NCI-H2029 treated with DMSO at 0.1 percent for 48 hours (cell line): ENCODE measurements at places on chromosomes 5 and 9.

- no peak for DNase-seq
These were observed 27.1 kb downstream of the TRMO start for GRCh38 chr9:97895211-97895610.

- no peak for DNase-seq
These were observed 14.0 kb upstream of the TMEM171 start for GRCh38 chr5:73106335-73106734.

- DNase-seq, result no peak
These were observed 27.0 kb downstream of the PRDM6 start for GRCh38 chr5:123116058-123116457.

- DNase-seq, result no peak
These were observed 861 bp downstream of the MTX3 start for GRCh38 chr5:79990205-79990597.

DNA sequence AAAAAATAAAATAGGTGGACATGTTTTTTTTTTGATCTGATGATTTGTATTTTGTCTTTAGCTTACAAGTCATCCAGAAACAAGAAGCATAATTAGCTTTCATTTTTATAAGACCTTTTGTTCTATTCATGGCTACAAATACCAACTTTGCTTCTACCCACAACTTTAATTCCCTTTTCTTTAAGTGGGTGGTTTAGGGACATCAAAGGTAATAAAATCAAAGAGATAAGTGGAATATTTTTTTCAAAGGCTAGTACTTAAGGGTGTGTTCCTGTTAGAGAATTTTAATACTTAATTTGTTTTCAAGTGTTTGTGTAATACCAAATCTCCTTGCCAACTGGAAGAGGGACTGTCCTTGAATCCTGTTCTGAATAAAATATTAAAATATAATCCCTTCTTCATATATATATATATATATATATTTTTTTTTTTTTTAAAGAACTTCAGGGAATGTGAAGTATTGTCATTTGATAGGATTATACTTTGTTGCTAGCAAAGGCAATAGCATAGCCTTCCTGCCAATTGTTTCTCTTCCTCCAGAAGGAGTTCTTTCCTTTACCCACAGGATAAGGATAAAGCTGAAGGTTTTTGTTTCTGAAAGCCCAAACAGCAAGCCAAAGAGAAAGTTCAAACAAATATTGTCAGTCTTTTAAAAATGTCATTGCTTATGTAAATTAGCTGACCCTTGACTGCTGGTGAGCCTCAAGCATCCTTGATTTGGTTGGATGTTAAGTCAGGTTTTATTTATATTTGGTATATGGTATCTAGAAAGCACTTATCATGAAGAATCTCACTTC is 108.9 kb downstream of the PAM start:
- DNase-seq, result peak; percentile 78

DNA sequence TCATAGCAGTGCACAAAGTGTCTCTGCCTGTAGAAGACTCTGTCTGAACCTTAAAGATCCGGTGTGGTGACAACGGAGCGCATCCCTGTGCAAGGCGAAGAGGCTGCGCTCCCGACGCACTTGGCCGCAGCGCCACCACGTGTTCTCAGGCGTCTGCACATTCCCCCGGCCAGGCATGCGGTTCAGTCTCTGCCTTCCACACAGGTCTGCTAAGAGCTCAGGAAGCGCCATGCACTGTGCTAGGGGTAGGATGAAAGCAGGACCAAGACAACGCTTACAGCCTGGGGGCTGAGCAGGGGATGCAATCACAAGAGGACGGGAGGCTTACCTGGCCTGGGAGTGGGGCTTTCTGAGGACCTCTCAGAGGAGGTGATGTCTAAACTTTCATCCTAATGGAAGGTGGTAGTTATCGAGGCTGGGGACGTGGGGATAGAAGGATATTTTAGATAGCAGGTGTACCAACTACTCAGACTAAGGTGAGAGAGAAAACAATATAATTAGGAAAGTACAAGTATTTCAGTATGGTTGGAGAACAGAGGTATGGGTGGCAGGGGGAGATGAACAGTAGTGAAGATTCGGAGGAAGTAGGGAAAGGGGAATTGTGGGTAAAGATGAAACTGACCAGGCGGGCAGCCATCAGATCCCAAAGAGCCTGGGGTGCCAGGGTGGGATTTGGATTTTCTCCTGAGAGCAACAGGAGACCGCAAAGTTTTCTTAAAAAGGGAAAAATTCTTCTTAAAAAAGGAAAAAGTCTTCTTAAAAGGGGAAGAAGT is 13.3 kb downstream of the CAPSL start:
- DNase-seq, result no peak

DNA sequence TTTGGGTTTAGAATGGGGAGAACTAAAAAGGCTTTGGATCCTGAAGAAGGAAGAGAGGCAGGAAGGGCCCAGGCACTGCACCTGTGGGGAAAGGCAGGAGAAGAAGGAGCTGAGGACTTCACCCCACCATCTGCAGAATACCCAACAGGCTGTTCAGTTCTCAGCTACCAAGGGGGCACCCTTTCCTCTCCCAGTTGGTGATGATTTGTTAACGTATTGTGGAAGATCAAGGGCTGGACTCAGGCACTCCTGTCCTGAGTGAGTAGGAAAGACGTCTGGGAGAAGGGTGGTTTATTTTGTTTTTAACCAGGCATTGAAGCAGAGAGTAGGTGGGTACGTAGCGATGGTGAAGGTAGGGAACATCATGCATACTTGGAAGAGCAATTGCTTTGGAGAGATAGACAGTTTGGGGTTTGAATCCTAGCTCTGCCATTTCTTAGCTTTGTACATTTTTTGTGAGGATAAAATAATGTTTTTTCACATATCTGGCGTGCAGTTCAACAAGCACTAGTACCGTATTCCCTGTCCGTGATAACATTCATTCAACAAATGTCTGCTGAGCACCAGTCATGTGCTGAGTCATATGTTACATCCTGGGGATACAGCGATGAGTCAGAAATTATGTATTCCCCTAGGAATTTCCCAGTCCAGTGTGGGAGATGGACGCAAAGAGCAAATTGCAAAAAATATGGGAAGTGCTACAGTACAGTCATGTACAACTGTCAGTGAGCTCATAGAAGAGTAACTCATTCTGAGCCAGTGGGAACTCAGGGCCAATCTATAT is 2.1 kb downstream of the MSANTD3 start:
- no peak for DNase-seq

DNA sequence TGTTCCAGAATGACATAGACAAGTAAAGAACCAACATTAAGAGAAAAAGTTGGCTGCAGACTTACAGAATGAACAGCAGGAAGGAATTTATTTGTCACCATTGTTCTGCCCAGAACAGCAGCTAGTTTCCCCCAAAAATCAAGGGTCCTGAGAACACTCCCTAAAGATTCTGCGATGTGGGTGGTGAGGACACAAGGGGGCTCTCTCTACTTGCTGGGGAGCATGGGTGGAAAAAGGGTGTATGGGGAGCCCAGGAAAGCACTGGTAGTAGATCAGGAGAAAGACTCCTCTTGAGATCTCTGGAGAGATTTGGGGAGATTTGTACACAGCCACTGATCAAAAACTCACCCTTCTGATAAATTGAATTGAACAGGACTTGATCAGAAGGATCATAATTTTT is 316.5 kb downstream of the KCTD16 start:
- no peak for DNase-seq

GRCh38 chr5:169036079-169036805 is 264.7 kb downstream of the SLIT3 start:
- DNase-seq, result no peak

- no peak for DNase-seq
These were observed 232.6 kb upstream of the ADAMTS16 start for GRCh38 chr5:4907571-4907970.

GRCh38 chr9:123354806-123355508 is 1.0 kb upstream of the CRB2 start:
- DNase-seq, result no peak

DNA sequence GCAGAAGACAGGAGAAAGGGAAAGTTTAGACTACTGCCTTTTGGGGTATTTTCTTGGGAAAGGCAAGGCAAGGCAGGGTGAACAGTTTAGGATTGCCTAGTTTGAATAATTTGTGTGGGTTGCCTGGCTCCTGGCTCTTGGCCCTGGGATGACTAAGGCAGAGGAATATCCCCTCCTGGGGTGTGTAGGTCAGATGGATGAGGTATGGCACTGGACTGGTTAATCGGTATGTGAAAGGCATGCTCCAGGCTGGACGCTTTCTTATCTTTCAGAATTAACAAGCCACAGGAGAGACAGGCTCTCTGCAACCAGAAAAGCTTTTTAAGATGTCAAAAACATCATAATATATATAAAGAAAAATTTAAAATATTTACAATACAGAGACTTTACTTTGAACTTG is 58.6 kb downstream of the STARD4 start:
- no peak for DNase-seq

DNA sequence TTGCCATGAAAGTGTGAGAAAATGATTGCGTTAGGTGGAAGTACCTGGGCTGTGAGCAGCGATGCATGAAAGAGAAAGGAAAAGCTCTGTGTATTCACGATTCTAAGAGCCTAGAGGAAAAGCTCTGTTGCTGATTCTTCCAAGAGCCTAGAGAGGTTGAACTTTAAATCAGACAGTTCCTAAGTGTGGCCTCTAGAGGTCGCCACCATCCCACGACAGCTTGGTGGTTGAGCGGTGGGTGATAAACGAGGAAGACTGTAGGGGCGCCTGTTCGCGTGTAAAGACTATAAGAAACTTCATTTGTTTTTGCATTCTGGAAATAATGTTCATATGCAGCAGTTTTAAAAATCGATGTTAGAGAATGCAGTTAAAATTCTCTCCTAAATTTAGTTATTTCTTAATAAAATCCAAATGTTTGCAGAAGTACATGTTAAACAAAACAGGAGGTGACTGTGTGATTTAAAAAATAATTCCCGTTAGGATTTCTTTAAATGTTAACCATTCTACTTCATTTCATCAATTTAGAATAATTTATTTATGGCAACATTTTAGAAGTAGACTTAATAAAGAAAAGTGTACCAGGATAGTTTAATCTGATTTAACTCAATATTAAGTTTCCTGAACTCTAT is 107.7 kb downstream of the TENT4A start:
- peak; percentile 83 for DNase-seq

DNA sequence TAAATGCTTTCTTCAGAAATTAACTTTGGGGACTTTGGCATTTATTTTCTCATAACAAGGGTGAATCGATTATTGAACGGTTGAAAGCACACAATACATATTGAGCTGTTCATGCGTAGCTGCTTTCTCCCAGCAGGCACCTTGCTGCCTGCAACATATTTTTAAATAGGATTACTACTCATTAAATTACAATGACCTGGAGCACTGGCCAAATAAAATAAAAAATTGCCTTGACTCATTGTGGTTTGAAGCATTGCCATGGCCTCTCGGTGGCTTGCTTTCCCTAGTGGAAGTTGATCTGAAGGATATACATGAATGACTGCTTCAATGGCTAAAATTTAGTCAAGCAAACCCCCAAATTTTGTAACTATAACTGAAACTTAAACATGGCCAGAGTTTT is 181.6 kb upstream of the NUDT12 start:
- peak; percentile 80 for DNase-seq

GRCh38 chr5:54017580-54017979 is 292.8 kb downstream of the ARL15 start:
- no peak for DNase-seq

DNA sequence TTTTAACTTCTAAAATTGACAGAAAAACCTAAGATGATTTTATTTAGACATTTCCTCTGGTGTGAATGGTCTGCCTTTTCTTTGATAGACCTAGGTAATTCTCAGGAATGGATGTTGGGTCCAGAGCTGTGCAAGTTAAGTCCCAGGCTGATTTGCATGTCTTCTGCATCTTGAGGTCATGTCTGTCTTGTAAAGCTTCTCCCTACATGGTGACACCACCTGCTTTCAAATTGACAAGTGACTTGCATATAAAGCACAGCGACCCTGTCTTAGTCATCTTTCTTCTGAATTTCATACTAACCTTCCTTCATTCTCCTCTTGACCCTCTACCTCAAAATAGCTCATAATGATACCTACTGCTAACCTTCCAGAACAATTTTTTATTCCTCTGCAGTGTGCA is 29.2 kb downstream of the OSTF1 start:
- no peak for DNase-seq

GRCh38 chr9:130432362-130432761 is 12.4 kb upstream of the ASS1 start:
- no peak for DNase-seq

DNA sequence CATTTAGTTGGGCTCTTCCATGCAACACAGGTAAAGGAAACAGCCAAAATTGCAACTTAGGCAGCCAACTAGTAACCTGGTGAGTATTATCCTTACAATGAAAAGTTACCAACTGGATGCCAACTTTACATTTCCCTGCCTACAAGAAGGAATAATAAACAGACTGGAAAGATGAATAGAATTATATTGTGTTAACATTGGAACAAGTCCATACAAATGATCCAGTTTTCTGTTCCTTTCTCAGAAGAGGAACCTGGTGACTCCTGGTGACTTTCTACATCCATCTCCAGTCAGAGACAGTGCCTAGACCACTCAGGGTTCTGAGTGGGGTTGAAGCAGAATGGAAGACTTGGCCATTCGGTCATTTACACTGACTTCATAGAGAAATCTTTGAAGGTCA is 20.6 kb downstream of the MARCHF3 start:
- no peak for DNase-seq

- no peak for DNase-seq
These were observed 102.0 kb upstream of the DMAC1 start for GRCh38 chr9:7901621-7902020.

DNA sequence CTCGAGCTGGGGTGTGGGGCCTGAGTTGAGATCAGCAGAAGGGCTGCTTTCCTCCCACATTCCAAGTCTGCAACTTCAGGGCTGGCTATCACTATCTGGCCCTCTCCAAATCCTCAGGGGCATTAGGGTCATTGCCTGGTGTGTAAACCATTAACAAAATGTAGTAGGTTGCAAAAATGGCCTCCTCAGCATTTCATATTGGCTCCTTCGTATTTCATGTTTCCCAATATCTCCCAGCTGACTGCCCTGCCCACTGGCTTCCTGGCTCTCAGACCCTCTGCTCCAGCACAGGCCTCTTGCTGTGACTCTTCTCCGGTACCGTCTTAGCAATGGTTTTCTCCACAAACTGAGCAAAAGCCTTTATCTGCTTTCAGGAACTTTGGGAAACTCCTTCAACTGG is 113.8 kb downstream of the GADD45G start:
- no peak for DNase-seq

DNA sequence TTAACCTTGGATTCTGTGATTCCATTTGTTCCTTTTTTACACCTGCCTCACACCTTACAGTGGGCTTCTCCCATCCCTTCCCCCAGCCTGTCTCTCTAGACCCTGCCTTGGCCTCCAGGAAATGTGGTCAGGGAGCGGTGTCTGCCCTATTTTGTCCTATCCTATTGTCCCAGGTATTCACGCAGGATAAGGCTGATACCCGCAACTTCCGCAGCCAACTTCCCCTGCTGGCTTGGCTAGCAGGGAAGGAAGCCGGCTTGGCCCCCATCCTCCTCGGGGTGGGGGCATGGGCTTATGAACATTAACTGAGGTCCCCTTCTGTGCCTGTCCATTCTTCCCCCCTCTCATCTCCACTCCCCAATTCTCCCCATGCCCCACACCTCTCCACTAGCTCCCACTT is 3.5 kb downstream of the CSF1R start:
- DNase-seq, result no peak

- no peak for DNase-seq
These were observed 140.5 kb downstream of the ENTREP1 start for GRCh38 chr9:69465473-69465872.
